ENCODE measurements at places on chromosomes 12 and 14. TPM values are rescaled to one million over a fixed set of nuclear protein-coding genes. Genes with fewer than 3 reads are reported as not detected.

The ANKRD33 gene
- not detected for total RNA-seq

The ALG10B gene
- total RNA-seq: 5.8 TPM

The PRIMA1 gene
- 0.43 TPM for total RNA-seq

The PLD4 gene
- total RNA-seq: 0.05 TPM

All from A549 treated with ZK216348 at 1 μM for 4 hours (cell line).